Stimulated activated CD4-positive, alpha-beta T cell treated with anti-CD3 and anti-CD28 coated beads, Interleukin-12 subunit alpha, Interleukin-12 subunit beta, amount 100 ng/mL, for 4 hours (primary cell): ENCODE measurements at places on chromosomes 11 and 22.

GRCh38 chr11:66866007-66866406 is 9.1 kb downstream of the LRFN4 start:
- DNase-seq = no peak

- no peak for DNase-seq
Observed at GRCh38 chr11:46858920-46859546, 13.0 kb upstream of the CKAP5 start.

DNA sequence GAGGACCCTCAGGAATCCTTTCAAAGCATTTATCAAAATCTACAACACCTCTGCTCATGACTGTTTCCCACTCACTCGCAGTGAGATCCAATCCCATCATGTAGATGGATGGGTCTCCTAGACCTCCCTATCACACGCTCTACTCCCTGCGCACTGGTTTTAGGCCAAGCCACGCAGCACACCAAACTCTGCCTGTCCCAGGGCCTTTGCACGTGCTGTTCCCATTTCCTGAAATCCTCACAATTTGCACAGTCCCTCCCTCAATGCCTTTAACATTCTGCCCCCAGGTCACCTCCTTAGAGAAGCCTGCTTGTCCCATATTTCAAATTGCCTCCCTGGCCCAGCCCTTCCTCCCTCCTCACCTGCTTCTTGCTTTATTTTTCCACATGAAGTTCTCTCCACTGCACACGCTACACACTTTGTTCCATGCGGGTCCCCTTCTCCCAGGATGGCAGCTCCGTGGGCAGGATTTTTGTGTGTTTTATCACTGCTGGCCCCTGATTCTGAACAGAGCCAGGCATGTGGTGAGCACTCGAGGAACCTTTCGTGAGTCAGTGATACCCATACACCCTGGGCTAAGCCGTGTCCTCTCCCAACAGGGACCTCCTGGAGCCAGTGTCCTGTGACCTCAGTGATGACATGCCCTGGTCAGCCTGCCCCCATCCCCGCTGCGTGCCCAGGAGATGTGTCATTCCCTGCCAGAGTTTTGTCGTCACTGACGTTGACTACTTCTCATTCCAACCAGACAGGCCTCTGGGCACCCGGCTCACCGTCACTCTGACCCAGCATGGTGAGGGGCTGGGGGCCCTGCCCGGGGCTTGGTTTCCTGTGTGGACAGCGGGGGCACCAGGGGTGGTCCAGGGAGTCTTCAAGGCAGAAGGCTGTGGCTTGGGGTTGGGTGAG is 12.2 kb downstream of the CSF2RB start:
- no peak for DNase-seq

- DNase-seq = no peak
Observed at GRCh38 chr22:27111796-27112672, 454.6 kb downstream of the MIAT start.

DNA sequence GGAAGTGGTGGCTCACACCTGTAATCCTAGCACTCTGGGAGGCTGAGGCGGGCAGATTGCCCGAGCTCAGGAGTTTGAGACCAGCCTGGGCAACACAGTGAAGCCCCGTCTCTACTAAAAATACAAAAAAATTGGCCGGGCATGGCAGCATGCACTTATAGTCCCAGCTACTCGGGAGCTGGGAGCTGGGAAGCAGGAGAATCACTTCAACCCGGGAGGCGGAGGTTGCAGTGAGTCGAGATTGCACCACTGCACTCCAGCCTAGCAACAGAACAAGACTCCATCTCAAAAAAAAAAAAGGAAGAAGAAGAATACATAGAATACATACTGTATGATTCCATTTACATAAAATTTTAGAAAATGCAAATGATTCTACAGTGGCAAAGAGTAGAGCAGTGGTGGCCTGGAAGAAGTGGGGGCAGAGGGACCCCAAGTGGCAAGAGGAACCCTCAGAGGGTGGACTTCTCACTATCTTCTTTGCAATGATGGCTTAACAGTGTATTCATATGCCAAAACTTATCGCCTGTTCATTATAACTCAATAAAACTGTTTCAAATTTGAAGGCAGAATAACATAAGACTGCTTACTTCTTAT is 22.0 kb downstream of the PACSIN2 start:
- no peak for DNase-seq

DNA sequence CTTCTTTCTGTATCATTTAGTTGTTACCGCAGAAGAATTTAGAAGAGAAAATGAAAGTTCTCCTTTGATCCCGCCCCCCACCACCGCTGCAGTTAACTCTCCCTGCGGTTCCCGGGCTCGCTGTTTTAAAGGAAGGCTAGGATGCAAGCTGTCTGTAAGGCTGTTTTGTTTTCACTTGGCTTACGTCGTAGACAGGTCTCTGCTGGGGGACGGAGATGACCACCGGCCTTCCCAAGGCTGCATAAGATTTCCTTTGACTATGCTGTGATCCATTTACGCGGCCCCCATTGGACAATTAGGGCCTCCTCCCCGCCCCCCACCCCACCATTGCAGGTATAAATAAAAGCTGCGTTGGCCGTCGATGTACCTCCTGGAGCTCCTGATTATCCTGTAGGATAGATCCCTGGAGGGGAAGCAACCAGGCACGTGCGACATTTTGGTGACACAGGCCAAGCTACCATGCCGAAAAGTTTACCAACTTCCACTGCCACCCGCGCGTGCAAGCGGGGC is 1.4 kb upstream of the CPT1A start:
- DNase-seq = peak; percentile 45

DNA sequence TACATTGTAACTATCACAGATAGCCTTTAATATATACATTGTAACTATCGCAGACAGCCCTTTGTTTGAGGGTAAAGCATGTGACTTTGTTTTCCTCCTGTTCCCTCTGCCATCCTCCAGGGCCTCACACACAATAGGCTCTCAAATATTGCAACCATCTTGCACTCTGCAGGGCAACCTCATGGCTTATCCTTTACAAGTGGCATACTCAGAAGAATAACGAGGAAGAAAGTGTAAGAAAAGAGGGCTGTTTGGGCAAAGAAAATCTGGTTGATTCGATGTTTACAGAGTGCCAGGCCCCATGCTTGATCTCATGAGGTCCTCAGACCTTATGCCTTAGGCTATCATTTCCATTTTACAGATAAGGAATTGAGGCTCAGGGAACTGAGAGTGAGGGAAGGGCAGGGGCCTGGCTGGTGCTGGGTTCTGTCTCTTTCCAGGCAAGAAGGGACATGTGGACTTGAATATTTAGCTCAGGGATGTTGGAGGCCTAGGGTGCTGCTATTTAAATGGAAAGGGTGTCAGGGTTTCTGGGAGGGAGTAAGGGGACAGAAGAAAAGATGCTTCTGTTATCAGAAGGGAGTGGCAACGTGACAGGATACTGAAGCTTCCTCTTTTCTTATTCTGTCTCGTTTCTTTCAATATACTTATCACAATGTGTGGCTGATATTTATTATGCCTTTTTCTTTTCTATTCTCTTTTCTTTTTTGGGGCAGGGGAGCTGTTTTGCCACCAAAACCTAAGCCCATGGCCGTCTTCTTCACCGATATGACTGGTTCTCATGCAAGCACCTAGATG is 1.1 kb upstream of the SAMM50 start:
- DNase-seq = no peak

DNA sequence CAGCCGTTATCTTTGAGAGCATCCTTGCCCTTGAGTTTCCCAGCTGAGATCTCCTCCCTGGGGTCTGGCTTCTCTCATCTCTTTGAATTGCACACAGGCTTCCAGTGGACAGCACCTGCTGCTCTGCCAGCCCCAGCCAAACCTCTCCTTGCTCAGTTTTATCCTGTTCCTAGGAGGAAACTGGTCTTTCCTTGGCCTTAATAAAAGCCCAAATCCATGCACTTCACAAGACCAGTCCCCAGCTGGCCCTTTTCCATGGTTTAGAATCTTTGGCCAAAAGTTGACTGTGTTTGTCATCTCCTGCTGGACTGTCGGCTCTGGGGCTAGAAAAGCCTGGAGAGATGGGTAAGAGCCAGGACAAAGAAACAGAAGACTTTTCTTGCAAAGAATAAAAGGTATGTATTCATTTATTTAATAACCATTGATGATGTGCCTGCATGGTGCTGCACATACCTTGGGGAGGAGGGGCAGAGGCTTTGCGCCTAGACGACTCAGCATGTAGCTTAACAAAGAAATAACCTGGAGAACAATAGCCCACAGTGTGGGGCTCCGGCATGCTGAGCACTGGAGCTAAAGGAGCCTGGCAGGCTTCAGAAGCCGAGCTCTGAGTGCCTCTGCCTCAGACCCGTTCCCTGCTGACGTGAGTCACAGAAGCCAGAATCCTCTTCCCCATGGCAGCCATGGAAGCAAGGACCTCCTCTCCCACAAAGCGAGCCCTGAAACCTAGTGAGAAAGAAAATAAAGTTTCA is 319.3 kb upstream of the B3GAT1 start:
- DNase-seq = no peak

- DNase-seq = no peak
Observed at GRCh38 chr11:117878939-117879475, 2.5 kb upstream of the FXYD6 start.

DNA sequence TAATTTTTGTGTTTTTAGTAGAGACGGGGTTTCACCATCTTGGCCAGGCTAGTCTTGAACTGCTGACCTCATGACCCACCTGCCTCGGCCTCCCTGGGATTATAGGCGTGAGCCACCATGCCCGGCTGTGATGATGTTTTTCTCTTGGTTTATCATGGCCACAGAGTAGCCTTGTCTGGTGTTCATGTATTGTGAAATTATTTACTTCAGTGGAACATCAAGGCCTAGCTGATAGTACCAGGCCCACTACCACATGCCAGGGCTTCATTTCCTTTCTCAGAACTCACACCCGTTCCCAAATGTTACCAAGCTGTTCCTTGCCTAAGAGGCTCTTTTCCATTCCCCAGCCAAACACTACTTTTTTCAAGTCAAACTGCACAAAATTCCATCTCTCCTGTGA is 6.1 kb upstream of the DDB2 start:
- no peak for DNase-seq

DNA sequence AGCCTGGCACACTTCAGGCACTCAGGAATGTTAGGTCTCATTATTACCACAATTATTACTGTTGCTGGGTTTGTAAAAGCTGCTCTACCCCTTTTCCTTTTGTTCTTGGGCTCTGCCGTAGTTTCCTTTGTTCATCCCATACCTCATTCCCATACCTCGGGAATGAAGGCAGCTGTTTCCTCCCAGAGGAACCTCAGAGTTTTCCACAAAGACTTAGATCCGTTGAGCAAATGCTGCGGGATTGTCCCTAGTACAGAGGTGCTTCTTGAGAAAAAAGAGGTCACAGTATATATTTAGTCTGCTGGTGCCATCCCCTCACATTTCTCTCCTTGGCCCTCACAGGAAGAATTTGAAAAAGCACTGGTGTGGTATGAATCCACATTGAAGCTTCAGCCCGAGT is 134.7 kb downstream of the TTC17 start:
- no peak for DNase-seq

DNA sequence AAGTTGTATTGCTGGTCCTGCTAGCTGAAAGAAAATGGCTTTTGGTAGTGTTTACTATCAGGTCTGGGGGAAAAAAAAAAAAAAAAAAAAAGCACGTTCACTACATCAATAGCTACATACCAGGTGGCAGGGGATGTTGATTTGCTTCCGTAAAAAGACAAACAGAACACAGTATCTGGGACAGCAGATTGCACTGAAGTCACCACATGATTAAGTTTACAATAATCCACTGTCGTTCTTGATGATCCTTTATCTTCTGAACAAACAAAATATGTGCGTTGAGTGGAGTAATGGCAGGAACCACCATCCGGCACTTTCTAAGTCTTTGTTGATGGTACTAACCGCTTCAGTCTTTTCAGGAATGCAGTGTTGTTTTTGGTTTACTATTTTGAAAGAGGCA is 48.7 kb downstream of the DDX6 start:
- no peak for DNase-seq

- DNase-seq = no peak
Observed at GRCh38 chr11:3914805-3915204, 59.3 kb downstream of the STIM1 start.

GRCh38 chr22:17921871-17922821 is 102.2 kb downstream of the MICAL3 start:
- no peak for DNase-seq

DNA sequence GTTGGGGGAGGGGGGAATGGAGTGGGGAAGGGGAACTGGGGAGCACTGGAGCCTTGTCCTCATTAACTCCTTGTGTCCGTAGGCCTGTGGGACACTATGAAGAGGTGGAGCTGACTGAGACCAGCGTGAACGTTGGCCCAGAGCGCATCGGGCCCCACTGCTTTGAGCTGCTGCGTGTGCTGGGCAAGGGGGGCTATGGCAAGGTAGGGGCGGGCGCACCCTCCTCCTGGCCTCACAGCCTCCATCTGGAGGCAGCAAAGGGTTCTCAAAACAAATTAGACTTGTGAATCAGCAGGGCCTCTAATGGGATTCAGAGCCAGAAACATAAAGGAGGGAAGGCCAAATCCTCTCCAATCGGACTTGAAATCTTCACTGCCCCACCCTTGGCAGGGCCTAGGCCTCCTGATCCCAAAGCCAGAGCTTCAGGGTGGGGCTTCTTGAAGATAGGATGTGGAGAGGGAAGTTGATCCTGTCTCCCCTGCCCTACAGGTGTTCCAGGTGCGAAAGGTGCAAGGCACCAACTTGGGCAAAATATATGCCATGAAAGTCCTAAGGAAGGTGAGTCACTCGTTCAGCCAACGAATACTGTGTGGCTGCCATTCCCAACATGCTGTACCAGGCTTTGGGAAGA is 859 bp downstream of the RPS6KB2 start:
- no peak for DNase-seq

- no peak for DNase-seq
Observed at GRCh38 chr11:67267188-67268080, 1.2 kb downstream of the GRK2 start.

DNA sequence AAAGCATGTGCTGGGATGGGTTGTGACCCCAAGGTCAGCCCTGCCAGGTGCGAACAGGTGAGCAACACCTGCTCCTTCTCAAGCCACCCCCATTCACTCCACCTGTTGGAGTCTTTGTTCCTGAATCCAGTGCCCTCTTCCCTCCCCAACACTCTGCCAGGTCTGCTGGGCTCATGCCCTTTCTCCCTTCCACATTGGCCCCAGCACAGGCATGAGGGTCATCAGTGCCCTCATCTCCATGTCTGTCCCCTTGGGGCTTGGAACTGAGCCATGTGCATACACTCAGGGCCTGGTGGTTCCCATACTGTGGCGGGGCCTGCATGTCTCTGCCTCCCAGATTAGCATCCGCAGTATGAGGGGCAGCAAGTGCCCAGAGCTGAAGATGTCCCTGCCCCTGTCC is 19.1 kb downstream of the RFPL2 start:
- DNase-seq = no peak

DNA sequence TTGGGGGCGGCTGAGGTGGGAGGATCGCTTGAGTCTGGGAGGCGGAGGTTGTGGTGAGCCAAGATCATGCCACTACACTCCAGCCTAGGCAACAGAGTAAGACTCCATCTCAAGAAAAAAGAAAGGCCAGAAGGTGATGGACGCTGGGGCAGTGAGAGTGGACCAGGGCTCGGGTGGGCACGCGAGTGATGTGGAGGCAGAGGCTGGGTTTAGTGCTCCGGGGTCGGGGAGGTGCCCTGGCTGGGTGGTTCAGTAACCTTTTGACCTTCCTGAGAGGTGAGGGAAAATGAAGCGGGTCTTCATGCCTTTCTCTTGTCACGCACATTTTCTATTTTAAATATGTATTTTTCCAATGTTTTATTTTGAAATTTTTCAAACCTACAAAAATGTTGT is 45.1 kb downstream of the ST14 start:
- DNase-seq = no peak

GRCh38 chr22:38733329-38733723 is 22.5 kb downstream of the SUN2 start:
- peak; percentile 37 for DNase-seq

GRCh38 chr11:118922745-118923627 is 2.7 kb downstream of the BCL9L start:
- DNase-seq = no peak

GRCh38 chr11:62370743-62371440 is 33.6 kb downstream of the ASRGL1 start:
- DNase-seq = peak; percentile 40

GRCh38 chr22:47000888-47001287 is 238.4 kb downstream of the TBC1D22A start:
- no peak for DNase-seq
